ENCODE measurements at places on chromosomes 2 and 18.

DNA sequence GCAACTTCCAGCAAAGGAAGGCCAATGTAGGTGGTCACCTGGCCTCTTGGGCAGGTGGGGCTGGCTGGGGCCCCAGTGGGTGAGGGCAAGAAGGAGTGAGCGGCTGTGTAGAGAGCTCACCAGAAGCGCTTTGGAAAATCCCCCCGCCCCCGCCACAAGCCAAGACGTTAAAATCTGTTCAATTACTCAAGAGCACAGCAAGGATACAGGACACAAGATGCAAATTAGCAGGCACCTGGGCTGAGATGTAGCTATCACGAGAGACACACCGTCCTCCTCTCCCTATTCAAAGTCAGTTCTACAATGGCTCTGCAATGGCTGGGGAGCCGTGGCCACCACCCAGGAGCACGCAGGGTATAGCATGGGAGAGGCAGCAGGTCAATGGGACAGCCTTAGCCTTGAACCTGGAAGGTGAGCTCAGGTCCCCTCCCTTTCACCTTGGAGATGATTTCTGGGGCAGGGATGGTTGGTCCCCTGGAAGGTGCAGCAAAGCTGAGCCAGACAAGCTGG is 38.5 kb upstream of the GPR17 start:
- DNase-seq = no peak

GRCh38 chr2:201661366-201661765 is 18.1 kb upstream of the TMEM237 start:
- DNase-seq = no peak

DNA sequence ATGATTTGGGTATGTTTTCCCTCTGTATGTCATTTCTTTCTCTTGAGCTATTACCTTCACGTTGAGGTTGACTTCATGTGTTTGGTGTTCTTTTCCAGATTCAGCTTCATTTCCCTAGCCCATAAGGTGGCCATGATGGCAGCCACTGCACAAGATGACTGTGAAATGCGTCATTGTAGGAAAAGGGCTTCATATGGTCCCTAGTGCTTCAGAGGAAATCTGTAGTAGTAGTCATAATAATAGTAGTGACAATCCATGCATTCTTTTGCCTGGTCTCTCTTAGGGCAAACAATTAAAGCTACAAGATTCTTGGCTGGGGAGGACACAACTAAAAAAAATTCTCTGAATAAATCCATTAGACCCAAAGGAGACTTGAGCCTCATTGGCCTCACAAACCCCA is 28.4 kb downstream of the AOX1 start:
- no peak for DNase-seq

DNA sequence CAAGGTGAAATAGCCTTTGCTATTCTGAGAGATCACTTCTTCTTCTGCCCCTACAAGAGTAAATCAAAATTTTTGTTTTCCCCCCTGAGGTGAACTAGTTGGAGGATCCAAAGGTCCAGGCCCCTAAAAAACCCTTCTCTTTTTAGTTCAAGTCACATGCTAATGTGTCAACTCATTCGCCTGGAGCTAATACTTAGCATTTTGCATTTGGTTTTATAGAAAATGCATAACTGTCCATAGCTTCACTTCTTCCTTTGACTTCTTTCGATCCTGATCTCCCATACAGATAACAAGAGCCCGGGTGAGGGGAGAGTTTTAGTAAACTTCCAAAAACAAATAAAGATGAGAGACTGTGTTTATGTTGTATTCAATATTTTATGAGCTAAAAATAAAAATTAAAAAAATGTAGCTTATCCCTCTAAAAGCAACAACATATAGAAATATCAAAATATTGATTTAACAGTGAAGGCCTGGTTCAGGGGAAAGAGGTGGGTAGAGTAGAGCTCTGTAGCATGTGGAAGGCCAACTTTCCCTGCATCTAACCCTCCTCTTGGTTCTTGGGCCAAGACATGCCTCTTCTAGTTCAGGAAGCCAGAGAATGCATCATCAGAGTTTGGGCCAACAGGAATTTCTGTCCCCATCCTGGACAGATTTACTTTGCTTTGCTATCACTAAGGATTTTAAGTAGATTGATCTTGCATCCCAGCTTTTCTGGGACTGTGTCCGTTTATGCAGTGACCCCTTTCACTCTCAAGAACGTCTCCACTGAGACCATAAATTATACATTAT is 333.8 kb downstream of the ALK start:
- DNase-seq = no peak

- DNase-seq = no peak
Measured at GRCh38 chr2:124027182-124027581, 2.1 kb downstream of the CNTNAP5 start.

- no peak for DNase-seq
Measured at GRCh38 chr2:8962890-8963289, 40.6 kb downstream of the MBOAT2 start.

DNA sequence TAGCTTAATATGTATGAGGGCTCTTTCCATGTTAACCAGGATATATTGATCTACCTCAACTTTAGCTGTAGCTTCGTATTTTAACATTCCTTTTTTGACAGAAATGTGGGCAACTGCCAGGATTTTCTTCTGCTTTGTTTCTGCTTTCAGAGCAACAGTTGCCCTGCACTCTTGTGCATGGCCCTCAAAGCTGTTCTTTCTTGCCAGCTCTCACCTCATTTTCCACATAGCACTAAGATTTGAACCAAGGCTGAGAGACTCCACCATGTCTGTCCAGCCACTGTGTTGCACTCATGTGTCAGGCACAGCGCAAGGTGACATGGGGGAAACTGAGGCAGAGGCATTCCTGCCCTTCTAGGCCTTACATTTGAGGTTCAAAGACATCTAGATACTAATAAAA is 422.8 kb upstream of the RAB12 start:
- no peak for DNase-seq

- no peak for DNase-seq
Measured at GRCh38 chr2:196927376-196928225, 1.1 kb upstream of the PGAP1 start.

DNA sequence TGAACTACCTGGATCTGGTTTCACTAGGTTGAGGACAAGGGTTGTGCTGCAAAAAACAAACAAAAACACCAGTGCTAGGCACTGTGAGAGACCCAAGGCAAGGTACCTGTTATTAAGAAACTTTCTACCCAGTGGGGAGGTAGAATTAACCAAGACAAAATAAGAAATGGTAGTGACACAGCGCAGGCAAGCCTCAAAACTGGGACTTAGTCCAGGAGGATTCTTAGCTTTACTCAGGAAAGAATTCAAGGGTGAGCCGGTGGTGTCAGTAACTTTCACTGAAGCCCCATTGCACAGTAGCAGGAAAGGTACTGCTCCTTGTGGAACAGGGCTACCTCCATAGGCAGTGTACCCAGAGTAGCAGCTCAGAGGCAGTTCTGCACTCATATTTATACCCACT is 131.6 kb downstream of the SCG2 start:
- DNase-seq = no peak

DNA sequence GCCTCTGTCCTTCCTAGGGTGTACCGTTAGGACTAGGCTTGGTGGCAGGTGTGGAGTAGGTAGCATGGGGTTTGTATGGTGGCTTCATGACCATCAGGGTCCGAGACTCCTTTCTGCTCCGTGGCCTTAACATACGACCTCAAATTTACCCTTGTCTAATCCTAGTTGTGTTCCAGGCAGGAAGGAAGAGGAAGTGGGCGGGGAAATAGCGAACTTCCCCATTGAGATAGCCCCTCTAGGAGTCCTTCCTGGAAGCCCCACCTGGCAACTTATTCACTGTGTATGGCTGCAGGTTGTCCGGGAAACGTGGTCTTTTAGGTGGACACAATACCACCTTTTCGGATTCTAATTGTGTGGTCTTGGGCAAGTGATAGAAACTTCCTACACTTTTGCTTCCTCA is 9.3 kb downstream of the CD8A start:
- no peak for DNase-seq

DNA sequence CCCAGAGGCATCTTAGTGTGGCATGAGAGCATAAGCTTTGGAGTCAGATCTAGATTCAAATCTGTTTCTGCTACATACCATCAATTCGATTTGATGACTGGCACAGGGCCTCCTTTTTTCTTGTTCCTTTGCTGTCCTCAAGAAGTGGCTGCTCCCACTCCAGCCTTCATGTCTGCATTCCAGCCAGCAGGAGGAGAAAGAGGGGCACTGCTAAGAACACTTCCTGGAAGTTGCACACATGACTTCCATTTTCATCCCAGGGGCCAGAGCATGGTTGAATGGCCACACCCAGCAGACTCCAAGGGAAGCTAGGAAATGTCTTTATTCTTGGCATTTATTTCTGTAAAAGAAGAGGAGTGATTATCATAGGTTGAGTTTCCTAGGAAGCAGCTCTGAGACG is 50.4 kb downstream of the EML6 start:
- DNase-seq = no peak

- DNase-seq = no peak
Measured at GRCh38 chr2:147500229-147500628, 344.6 kb upstream of the ACVR2A start.

DNA sequence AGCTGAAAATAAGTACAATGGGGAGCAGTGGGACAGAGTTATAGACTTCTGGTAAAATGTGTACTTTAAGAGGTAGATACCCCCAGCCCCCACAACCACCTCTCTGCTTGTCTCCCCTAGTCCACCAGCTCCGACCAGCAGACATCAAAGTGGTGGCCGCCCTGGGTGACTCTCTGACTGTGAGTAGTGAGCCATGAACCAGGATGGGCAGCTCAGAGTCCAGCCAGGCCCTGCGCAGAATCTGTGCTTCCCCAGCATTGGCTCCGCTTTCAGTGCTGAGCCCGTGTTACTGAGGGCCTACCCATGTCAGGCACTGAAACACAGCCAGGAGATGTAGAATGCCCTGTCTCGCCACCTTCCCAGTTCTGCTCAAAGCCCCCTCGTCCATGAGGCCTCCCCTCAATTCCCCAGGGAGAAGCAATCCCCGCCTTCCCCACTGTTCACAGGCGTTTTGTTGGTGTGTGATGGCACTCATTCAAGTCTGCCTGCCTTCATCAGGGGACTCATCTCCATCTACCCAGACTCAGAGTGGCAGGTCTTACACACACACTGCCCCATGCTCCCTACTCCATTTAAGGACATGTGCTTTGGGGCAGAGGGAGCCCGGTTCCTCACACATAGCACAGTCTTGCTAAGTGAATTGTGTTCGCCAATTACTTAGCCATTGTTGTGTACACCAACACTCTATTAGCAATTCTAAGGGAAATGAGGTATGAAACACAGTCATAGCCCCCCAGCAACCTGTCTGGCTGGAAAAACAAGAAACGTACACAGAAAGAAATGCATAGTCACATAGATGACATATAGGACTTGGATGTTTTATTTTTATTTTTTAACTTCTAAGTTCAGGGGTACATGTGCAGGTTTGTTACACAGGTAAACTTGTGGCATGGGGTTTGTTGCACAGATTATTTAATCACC is 122.6 kb downstream of the PLB1 start:
- no peak for DNase-seq

DNA sequence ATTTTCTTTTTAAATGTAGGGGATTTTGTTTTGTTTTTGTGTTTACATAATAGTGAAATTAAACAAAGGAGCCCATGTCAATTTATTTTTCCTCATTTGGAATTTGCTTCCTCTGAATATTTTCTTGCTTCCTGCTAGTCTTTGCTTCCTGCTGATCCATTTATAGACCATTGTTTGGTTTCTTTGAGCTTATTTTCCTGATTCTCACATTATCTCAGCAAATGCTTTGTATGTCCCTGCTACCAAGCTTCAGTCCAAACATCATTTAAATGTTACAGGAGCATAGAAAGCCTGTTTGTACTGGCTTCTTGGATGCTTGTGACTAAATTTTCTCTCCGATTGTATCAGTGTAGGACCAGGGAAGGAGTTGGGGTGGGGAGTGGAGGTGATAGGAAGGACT is 127.3 kb upstream of the IL1R2 start:
- DNase-seq = no peak

GRCh38 chr2:102520009-102520408 is 47.0 kb downstream of the SLC9A4 start:
- no peak for DNase-seq

DNA sequence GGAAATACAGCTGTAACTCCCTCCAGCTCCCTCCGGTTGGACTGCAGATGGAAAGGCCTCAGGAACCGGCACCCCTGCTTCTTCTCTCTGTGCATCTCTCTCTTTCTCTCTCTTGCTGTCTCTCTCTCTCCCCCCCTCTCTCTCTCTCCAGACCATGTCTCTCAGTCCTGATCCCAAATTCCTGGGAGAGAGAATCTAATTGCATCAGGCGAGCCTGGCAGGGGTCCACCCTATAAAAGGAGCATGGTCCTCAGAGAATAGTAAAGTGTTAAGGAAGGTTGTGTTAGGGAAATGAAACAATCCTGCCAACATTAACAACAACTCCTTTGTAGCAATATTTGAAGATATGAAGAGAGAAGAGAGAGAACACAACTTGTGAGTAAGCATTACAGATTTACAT is 36.7 kb downstream of the VIT start:
- DNase-seq = no peak

- no peak for DNase-seq
Measured at GRCh38 chr2:37090019-37090477, 5.7 kb downstream of the GPATCH11 start.

- no peak for DNase-seq
Measured at GRCh38 chr2:18413676-18414396, 146.6 kb downstream of the RDH14 start.

GRCh38 chr2:75047189-75047991 is 88.9 kb downstream of the POLE4 start:
- no peak for DNase-seq

GRCh38 chr2:202172439-202173211 is 65.8 kb downstream of the SUMO1 start:
- DNase-seq = no peak

DNA sequence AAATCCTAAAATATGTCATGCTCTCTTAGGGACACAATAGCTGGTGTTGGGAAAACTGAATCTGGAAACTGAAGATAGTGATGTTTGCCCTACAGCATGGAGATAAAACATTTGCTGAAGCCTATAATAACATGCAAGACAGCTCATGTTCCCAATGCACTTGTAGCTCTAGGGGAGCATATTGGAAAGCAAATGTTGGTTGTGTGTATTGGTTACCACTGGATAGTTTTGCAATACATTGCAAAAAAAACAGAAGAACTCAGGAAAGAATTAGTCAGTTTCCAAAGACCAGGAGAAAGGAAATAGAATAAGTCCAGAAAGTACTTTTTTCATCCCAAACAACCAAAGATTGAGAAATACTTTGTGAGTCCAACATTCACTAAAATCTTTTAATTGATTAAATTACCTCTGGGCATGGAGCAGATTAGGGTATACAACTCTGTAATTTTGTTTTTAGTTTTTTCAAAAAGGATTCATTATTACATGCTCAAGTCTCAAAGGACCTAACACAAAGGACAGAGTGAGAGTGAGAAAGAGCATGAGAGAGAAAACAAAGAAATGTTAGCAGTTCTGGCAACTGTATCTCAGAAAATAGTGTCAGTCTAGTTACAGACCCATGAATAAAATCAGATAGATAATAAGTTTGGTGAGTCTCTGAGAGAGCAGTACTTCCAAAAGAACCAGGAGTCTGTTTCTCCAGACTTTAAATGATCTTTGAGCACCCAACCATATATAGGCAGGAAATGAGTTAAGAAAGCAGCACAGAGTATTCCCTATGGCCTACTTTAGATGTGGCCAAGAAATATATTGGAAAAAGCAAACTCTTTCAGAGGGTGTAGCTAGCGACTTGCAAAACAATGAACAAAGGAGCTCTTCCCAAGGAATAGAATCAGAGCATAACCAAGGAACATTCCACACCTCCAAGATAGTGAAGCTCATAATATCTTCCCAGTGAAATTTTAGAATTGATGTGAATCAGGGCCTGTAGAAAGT is 36.6 kb upstream of the COL3A1 start:
- DNase-seq = no peak

Measured in stimulated activated CD8-positive, alpha-beta memory T cell treated with anti-CD3 and anti-CD28 coated beads, Interleukin-4, amount 100 ng/mL, for 1 hour (primary cell).